ENCODE measurements at places on chromosomes 11 and 22. TPM values are rescaled to one million over a fixed set of nuclear protein-coding genes. Genes with fewer than 3 reads are reported as not detected.
A peak's percentile ranks its signal among the peaks of the same experiment; 100 is the strongest.

DNA sequence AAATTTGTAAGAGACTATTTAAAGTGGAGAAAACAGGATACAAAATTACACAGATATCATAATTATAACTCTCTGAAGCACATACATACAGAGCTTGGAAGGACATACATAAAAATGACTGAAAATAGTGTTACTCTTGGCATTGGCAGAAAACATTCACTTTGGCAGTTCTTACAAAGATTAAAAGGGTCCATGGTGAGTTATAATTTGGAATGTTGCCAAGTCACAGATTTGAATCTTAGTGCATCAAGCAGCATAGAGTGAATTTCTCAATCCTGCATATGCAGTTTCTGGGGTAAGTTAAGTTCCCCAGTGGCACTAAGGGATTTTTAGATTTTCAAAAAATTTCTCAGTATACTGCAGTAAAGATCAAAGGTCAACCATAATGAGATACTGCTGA, 115.9 kb downstream of the CCDC81 start:
- no peak for DNase-seq

DNA sequence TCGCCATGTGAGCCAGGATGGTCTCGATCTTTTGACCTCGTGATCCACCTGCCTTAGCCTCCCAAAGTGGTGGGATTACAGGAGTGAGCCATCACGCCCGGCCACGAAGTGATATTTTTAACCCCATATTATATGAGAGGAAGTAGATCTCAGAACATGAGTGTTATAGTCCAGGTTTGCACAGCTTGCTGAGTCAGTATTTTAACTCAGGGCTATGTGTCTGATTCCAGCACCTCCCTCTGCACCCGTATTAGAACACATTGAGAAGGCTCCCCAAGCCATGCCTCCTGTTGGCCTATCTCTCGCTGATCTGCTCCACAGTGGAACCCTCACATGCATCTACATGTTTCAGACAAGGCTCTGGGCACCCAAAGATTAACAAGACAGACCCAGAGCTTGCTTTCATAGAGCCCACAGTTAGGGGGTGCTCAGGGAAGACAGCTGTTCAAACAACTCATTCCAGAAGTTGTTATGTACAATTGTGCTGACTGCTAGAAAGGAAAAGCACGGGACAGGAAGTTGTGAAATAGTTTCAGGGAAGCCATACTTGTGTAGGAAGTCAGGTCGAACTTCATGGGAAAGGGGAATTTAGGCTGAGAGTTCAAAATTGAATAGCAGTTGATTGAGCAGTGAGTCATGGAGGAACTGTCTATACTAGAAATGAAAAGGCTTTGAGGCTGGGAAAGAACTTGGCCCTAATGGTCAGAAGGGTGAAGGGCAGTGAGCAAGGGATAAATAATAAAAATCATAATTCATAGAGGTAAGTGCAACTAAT, 49.3 kb upstream of the CLPB start:
- DNase-seq = peak; percentile 99

KCNC1 gene
- total RNA-seq = not detected

PGM2L1 gene
- 36.6 TPM for total RNA-seq

DNA sequence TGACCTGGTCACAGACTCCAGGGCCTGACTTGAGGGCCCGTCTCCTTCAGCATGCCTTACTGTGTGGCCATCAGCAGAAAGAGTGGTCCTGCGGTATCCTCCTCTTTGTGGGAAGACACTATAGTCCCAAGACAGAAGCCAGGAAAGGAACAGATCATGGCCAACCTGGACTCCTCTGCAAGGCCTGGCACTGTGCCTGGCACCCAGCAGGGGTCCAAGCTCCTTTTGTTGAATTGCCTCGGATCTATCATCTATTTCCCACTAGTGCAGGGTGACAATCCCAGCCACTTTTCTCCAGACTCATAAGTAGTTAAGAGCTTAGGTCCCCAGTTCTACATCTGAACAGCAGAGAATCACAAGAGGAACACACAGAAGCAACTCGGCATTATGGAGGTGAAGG, 27.0 kb downstream of the DSCAML1 start:
- no peak for DNase-seq

GRCh38 chr11:96341211-96342013, 1.6 kb downstream of the MAML2 start:
- peak; percentile 57 for DNase-seq

LDLRAD3 gene
- 4.5 TPM for total RNA-seq

OR52H1 gene
- total RNA-seq = 0.13 TPM

OR56A1 gene
- total RNA-seq = not detected

DNA sequence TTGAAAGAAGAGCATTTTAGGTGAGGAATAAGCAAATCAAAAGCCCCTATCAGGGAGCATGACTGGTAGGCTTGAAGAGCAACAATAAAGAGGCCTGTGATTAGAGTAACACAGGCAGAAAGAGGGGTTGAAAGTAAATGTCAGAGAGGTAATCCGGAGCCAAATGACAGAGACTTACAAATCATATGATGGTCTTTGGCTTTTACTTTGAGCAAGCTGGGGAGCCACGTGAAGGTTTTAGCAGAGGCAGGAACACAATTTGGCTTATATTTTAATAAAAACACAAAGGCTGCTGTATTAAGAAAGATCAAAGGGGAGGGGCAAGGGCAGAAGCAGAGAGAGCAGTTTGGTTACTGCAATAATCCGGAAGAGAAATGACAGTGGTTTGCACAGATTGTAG, 12.8 kb upstream of the NARS2 start:
- DNase-seq = no peak

DNA sequence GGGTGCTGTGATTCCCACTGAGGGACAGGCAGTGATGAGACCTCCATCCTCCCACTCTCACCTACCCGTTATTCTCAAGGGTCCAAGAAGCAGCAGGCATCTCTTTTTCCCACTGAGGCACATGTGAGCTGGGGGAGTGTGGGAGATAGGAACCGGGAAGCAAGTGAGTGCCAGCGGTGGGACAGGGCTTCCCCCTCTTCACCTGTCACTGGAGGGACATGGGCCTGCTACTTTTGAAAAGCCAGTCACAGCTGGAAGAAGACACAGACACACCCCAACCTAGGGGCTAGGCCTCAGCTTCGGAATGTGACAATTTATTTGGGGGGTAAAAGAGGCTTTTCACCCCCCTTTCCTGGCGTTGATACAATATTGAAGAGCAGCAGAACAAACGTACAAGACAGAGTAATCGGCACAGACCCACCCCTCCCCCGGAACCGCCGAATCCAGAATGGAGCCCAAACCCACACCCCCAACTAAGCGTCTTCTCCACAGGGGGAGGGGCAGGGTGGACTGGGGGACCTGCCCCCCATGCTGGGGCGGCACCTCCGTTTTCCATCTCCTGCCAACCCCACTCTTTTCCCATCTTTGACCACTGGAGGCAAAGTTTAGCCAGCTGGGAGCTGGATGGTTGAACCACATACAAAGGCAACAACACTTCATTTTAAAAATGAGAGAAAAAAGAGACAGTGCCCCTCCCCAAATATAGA, 10.7 kb downstream of the CBX6 start:
- no peak for DNase-seq

YWHAH gene
- total RNA-seq = 111 TPM

ST14 gene
- under 0.01 TPM for total RNA-seq

- no peak for DNase-seq
These were observed 72.9 kb downstream of the LARGE2 start for GRCh38 chr11:45995342-45995734.

DNA sequence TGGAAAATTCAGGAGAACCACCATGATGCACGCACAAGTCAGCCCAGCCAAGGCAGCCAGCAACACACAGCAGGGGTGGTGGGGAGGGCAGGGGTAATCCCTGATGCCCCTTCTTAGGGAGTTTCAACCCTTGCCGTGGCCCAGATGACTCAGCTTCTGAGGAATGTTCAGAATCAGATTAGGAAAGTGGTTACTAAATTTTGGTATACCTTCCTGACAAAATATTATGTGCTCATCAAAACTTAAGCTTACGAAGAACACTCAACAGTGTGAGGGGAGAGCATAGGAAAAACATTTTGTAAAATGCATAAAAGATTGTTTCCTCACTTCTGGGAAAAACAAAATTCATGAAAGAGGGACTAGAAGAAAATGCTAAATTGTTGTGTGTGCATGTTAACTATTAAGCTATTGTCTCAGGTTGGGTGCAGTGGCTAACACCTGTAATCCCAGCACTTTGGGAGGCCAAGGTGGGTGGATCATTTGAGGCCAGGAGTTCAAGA, 32.1 kb downstream of the SERPIND1 start:
- no peak for DNase-seq

SLC17A6 gene
- total RNA-seq = not detected

DNA sequence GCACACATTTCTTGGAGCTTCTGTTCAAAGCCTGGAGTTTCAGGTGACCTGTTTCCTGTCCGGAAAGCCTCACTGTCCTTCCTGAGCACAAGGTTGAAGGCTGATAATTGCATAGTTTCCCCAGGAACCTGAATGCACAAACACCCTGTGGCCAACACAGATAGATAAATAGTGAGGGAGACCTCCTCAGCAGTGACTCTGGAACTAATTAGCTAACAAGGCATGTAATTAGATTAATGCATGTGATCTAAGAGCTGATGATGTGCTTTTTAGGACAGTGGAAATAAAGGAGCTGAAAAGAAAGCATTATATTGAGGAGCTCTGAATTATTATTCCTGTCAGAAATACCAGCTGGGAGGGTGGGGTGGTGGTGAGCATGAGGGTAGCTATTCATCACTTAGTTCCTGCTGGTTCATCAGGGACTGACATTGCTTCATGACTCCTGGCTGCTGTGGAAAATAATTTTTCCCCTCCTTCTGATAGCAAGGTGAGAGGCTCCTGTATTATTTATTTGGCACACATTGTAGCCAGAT, 101.1 kb downstream of the NELL1 start:
- DNase-seq = no peak

PRRG4 gene
- 1.9 TPM for total RNA-seq

GRCh38 chr11:133844217-133844616, 1.1 kb downstream of the SPATA19 start:
- DNase-seq = no peak

DNA sequence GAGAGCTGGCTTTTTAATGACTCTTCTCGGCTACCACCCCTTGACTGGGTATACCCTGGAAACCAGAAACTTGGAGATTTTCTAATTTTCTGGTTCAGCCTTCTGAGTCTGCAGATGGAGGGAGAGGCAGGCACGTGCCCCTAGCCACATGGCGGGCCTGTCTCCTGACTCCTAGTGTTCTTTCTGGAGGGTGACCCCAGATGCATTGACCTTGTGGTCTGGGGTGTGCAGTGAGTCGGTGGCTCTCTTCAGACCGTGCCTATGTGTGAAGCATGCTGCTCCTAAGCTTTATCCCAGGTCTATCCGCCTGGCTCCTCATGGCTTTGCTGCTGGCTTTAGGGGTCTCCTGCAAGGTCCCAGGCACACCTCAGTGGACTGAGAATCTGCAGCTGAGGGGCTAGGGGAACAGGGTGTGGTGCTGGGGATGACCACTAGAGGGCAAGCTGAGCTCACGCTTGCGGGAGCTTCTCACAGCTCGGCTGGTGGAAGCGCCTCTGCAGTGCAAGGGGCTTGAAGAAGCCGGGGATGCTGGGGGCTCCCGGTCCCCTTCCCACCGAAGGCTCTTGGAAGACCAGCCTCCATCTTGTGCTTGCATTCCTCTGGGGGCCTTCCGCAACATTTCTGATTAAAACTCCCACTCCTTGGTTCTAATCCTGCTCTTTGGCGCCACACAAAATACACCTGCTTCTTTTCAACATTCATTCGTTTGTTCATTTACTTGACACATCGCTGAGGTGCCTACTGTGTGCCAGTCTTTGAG, 51.8 kb downstream of the OTOG start:
- peak; percentile 45 for DNase-seq

DNA sequence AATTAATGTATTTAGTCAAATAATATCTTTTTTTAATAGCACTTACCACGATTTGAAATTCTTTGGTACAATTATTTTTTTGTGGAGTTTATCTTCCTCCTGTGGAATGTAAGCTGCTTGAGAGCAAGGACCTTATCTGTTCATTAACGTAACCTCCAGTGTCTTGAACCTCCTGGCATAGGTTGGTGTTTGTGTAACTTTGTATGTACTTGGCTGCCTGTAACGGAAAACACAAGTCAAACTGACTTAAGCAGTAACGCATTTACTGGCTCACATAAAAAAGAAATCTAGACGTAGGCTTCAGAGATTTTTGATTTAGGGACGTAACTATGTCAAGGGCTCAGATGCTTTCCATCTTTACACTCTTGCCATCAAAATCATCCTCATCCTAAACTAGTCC, 56.1 kb downstream of the ARHGEF12 start:
- no peak for DNase-seq

MS4A12 gene
- not detected for total RNA-seq

DNA sequence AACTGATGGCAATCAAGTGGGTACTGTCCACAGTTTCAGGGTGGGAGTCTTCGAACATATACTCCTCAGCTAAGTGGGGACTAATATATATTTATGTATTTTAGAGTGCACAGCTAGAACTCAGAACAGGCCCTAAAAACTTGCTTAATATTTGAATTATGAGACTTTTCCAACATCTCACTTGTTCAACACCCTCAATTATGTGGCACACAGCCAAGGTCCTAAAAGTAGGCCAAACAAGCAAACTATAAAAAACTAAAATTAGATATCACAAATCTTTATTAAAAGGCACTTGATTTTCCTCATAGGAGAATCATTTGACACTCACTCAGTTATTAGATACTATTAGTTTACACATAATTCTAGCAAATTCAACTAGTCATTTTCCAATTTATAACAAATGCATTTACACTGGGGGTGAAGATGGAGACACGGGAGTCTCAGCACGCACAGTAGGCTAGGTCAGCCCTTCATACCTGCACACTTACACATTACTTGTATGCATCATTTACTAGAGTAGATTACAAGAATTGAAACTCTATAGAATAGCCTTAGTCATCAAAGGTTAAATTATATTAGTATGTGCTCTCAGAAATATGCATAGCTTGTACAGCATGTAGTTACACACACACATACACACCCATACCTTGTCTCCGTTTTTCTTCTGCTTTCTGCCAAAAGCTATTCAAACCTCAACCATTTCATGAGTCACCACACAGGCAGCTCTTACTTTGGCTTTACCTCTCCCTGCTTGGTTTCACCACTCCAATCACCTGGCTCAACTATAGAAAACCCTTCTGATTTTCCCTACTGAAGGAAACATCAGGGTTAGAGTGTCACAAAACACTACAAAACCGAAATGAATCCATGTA, 171.5 kb downstream of the SBF2 start:
- DNase-seq = peak; percentile 67

DNA sequence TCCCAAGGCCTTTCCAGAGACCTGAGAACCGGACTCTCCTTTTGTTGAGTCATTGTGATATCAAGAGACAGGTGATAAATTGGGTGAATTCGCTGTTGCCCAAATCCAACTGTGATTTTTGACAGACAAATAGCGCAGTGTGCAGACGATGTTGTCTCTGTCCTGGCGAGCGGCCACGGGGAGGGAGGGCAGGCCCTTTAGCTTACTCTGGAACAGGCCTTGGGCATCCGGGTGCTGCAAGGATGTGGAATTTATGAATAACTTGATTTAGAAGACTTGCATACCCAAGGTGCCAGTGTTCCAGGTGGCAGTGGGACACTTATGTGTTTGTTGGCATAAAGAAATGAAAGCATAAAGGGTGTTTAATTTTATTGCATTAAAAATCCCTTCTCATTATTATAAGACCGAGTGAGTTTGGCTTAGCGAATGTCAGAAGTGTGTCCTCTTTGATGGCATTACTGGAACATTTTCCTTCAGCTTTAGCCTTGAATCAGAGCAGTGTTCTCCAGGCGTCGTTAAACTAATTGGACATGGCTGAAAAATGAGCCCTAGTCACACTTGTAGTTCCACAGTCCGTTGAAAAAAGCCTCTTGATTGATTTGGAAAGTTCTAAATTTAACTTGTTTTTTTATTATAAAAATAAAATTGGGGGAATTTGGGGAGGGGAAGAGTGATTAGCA, 9.4 kb downstream of the LDLRAD3 start:
- DNase-seq = peak; percentile 7

Data from dermis microvascular lymphatic vessel endothelial cell (primary cell).